Left renal pelvis (tissue), 4 donors: ENCODE measurements at places on chromosomes 5 and 9. TPM values are rescaled to one million over a fixed set of nuclear protein-coding genes. Genes with fewer than 3 reads are reported as not detected.

The CSF1R gene
- 36.1 TPM for polyA plus RNA-seq

The GABBR2 gene
- polyA plus RNA-seq = 5.6 TPM

The FIBCD1 gene
- not detected for polyA plus RNA-seq

The SPATA31E1 gene
- not detected for polyA plus RNA-seq

The SLC6A18 gene
- 1.2 TPM for polyA plus RNA-seq
